Adrenal gland (tissue), 19 donors: ENCODE measurements at places on chromosomes 1 and 21. TPM values are rescaled to one million over a fixed set of nuclear protein-coding genes. Genes with fewer than 3 reads are reported as not detected.

Gene SLC6A9
- 198 TPM for total RNA-seq

Gene SYNC
- 7.0 TPM for total RNA-seq

Gene GOLT1A
- total RNA-seq, result not detected

Gene FAM131C
- total RNA-seq, result 4.6 TPM

- no peak for DNase-seq
These were observed 172.7 kb upstream of the NR5A2 start for GRCh38 chr1:199854686-199855321.

DNA sequence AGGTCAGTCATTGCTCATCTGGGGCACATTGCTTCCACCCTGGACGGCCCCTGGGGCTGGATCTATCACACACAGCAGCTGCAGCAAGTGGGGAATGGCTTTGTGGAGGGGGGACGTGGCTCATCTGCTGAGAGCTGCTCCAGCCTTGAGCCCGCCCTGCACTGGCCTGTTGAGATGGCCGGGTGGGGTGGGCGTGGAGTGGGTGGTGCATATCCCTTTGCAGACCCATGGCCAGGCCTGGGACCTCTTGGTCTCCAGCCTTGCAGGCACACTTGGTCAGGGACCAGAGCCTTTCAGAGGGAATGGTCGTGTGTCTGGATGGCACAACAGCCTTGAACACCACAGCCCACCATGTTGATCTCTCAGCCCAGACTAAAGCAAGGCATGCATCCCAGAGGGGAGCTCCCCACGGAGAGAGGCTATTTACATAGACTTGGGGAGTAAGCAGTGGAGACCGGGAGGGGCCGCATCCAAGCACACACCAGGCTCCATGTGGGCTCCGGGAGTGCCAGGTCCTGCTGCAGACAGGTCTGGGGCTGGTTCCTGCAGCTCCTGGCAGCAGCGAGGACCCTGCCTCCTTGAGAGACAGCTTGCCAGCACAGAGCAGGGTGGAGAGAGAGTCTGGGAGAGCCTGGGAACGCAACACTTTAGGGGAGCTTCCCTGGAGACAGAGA lies 52.8 kb upstream of the SELENON start:
- no peak for DNase-seq
